ENCODE measurements at places on chromosomes 2 and 18. TPM values are rescaled to one million over a fixed set of nuclear protein-coding genes. Genes with fewer than 3 reads are reported as not detected.
A peak's percentile ranks its signal among the peaks of the same experiment; 100 is the strongest.

DNA sequence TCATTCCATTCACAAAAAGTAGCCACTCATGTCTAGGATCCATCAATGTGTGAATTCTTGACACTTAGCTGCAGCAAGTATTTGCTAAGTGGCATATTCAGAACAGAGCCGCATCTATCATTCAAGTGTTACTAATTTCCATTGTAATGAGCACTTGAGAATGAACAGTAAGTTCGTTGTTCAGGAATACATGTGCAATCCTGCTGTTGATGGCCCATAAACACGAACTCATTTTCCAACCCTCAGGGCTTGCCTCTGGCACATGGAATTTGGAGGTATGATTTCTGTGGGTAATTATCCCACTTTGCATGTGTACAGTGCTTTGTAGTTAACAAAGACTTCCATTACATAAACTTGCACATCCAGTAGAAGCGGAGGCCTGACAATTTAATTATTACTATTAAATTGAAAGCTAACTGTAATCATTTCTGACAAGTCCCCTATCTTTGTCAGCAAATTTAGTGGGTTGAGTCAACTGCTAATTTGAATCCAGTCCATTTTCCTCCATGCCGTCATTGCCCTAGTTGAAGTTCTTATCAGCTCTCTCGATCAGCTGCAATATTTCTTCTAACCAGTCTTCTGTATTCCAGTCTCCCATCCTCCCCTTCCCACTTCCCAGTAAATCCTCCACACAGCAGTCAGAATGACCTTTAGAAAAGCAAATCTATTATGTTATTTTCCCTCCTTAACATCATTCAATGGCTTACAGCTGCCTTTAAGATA lies 116.0 kb upstream of the AQP4 start:
- DNase-seq, result no peak

DNA sequence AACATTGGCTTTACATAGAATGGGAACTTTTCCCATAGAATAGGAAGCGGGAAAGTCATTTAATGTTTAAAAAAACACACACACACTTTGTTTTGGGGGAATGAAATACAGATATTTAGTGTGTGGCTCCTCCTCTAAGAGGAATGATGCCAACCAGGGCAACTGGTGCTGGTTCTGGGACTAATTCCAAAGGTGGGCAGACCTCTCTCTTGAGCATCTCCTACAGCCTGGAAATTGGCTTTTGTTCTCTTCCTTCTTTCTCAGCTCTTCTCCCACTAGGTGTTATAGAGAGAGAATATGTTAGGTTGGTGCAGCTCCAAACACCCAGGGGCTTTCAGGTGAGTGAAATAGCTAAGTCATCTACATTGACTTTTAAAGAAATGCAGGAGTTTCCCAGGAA lies 190.1 kb downstream of the RAD51AP2 start:
- no peak for DNase-seq

The EMILIN2 gene
- total RNA-seq, result 0.34 TPM

DNA sequence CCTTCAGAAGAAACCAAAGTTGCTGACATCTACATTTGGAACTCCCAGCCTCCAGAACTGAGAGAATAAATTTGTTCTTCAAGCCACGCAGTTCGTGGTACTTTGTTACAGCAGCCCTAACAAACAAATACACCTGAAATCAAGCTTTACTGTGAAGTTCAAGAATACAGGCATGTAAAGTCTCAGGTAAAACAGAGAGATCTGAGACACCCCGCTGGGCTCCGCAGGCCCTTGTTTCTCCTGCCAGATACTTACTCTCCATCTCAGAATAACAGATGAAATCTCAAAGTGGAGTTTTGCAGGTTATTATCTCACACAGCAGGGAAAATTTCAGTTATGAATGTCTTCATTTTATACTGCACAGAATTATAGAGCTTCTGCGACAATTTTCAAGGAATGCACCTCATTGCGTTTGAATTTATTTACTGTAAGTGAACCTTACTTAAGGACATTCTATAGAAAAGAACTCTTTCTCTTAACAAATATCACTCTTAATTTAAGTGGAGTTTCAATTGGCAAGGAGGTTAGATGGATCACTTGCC lies 492.4 kb upstream of the LRATD1 start:
- no peak for DNase-seq

The AGXT gene
- 0.18 TPM for total RNA-seq

DNA sequence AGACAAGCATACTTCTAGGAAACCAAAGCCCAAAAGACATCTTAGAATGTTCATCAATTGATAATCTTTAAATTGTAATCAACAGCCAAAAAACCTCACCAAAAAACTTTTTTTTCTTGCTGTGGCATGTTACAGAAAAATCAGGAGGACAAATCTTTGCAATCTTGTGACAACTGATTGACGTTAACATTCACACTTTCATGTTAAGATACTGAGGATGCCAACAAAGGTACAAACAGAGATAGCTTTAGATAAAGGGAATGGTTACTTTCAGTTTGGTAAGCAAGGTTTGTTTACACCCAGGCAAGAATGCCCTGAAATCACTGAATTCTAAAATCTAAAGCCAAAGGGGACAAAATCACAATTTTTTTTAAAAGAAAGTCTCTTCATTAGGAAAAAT lies 92.4 kb downstream of the ZAP70 start:
- no peak for DNase-seq

The TCF7L1 gene
- total RNA-seq, result 0.13 TPM

DNA sequence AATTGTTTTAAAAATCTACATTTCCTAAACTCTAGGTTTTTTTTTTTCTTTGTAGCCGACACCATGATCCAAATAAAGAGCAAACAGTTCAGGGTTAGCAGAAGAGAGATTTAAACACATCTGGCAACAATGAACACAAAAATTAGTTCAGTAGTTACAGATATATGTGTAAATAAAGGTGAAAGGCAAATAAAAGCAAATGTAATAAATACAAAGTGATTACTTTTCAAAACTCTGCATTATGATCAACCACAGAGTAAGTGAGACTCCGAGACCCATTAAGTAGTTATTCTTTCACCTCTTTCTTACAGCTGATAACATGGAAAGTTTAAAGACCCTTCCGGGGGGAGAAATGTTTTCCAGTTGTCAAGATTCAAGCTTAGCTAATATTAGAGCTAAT lies 716 bp downstream of the CALCRL start:
- no peak for DNase-seq

The TYW5 gene
- total RNA-seq, result 3.6 TPM

The SULT1C4 gene
- not detected for total RNA-seq

- peak; percentile 7 for DNase-seq
Observed at GRCh38 chr2:79041032-79041448, 15.5 kb downstream of the REG3G start.

GRCh38 chr18:40404284-40404683 lies 1550.8 kb upstream of the PIK3C3 start:
- DNase-seq, result no peak

- no peak for DNase-seq
Observed at GRCh38 chr2:47026748-47027534, 111.3 kb upstream of the MCFD2 start.

- no peak for DNase-seq
Observed at GRCh38 chr2:5359397-5359796, 332.8 kb upstream of the SOX11 start.

The ZEB2 gene
- 101 TPM for total RNA-seq

GRCh38 chr18:22641958-22642357 lies 224.2 kb upstream of the CTAGE1 start:
- DNase-seq, result no peak

- no peak for DNase-seq
Observed at GRCh38 chr2:239236808-239237205, 164.0 kb downstream of the HDAC4 start.

The GREB1 gene
- 0.42 TPM for total RNA-seq

- DNase-seq, result no peak
Observed at GRCh38 chr2:231359441-231359840, 36.1 kb upstream of the B3GNT7 start.

- no peak for DNase-seq
Observed at GRCh38 chr2:176152350-176153181, 1.2 kb downstream of the HOXD4 start.

DNA sequence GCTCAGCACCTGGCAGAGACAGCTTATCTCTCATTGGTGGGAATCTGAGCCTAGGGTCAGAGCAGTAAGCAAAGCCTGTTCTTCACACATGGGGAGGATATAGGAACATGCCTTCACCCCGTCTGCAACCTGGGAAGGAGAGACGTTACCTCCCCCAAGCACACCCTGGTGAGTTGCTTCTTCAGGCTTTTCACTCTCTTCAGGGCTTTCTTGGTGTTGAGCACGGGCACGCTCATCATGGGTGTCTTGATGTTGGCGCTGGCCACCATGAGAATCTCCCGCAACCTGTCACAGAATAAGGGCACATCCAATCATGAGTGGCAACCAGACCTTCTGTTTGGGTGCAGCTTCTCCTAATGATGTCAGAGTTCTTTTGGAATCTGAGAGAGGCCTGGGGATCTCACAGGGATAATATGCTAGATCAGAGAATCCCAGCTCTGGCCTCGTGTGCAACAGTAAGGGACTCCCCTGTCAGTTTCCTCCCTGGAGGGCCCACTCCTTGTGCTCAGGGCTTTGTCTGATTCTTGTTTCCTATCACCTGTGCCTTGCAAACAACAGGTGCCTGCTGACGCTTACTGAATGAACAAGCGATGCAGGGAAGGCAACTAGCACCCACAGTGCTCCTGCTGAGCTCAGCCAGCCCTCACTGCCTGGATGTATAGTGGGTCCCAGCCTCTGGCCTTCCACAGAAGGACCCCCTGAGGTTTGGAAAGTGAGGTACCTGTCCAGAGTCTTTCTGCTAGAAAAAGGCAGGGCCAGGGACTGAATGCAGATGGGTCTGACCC lies 66.3 kb downstream of the POLR1A start:
- no peak for DNase-seq

DNA sequence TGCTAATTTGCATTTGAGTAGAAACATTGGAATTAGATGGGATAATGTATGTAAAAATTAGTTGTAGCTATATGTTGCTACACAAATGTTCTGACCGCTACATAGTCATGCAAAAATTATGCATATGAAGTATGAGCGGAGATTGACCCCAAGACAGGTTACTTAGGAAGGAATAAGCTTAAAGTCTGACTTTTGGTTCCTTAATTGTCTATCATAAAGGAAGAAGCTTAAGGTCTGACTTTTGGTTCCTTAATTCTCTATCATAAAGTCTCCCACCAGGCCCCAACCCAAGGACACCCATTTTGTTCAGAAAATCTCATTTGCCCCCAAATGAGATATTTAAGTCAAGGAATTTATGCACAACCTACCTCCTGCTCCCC lies 106.5 kb downstream of the EVA1A start:
- no peak for DNase-seq

GRCh38 chr2:23120161-23120560 lies 264.8 kb upstream of the KLHL29 start:
- DNase-seq, result no peak

- DNase-seq, result no peak
Observed at GRCh38 chr18:79747156-79747845, 50.4 kb upstream of the KCNG2 start.

DNA sequence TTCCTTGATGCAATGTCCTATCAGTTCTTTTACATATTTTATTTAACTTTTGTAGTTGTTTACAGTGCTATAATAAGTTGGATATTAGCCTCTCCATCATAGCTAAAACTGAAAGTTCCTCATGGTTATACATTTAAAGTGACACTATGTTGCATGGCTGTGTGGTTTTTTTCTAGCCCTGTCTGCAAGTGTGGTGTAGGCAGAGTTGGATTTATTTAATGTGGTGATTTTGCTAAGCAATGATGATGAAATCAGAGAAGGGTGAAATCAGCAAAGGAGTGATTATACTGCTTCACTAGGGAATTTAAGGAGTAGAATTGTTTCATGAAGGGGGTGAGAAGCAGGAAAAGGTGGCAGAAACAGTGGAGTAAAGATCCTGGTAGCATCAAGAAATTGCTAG lies 18.3 kb upstream of the ENOSF1 start:
- no peak for DNase-seq

- peak; percentile 28 for DNase-seq
Observed at GRCh38 chr18:47204908-47205522, 28.9 kb upstream of the IER3IP1 start.

- DNase-seq, result no peak
Observed at GRCh38 chr2:5067816-5068215, 624.4 kb upstream of the SOX11 start.

The KLF7 gene
- 0.47 TPM for total RNA-seq

GRCh38 chr2:77521931-77522470 lies at the start of gene LRRTM4:
TSS of gene LRRTM4 (minus strand) at chr2:77522376.
- DNase-seq, result no peak

The SERPINB2 gene
- total RNA-seq, result not detected

GRCh38 chr2:220959391-220959802 lies 612.7 kb downstream of the EPHA4 start:
- no peak for DNase-seq
